ENCODE measurements at places on chromosomes 5 and 9.

DNA sequence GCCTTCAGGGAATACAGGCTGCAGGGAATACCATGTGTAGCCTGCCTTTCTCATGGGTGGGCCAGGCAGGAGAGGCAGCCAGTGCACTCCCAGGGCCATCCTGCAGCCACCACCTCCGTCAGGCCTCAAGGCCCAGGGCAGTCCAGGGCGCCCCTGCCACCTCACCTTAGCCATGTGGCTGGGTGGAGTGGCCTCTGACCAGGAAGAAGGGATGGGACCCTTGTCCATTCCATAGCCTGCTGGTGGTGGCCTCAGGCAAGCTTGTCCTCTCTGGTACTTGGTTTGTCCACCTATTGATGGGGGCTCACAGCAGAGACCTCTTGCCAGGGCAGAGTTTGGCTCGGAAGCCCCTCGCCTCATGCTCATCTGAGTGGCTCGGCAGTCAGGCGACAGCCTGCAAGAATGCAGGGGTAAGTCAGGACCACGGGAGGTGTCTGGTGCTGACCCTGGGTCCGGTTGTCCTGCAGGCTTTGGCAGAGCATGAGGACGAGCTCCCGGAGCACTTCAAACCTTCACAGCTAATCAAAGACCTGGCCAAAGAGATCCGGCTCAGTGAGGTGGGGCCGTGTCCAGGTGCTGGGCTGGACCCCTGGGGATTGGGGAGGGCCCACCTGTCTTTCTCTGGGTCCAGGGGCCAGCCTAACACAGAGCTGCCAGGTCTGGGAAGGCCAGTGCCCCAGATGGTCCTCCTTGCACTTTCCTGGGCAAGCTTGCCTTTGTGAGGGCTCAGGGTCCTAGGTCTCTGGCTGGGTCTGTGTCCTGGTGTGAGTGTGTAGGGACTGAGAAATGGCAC, 82.9 kb downstream of the PHF2 start:
- DNase-seq, result no peak

- DNase-seq, result no peak
Observed at GRCh38 chr5:54942064-54942778, 43.2 kb downstream of the ESM1 start.

DNA sequence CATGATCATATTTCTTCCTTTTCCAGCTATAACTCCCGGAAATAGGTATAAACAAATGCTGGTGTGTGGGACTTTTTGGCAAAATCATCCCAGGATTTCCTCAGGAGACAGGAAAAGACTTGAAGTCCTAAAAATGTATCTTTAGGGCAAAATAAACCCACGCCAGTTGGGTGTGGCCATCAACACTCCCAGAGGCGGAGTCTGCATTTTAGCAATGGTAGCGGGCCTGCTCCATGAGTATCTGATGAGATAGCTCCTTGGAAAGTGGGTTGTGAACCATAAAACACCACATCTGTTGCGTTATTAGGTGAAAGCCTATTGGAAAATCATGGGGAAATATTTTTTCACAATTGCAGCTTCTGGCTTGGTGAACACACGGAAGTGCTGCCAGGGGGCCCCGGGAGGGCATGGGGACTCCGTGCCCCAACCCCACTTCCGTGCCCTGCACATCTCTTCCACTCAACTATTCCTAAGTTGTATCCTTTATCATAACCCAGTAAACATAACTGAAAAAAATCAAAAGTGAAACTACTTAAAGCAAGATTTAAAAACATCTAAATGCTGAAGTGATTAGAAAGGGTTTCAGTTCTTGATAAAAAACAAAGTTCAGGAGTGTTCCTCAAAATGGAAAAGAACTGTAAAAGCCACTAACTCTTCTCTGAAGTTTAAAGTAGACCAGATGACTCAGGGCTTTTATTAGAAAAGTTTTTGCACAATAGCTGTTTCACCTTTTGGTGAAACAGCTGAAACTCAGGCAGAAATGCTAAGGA, 111.2 kb downstream of the LRRC70 start:
- DNase-seq, result no peak

- no peak for DNase-seq
Observed at GRCh38 chr5:141508440-141508797, 19.5 kb downstream of the PCDHGC5 start.

- no peak for DNase-seq
Observed at GRCh38 chr5:164555809-164556208, 1050.4 kb downstream of the MAT2B start.

DNA sequence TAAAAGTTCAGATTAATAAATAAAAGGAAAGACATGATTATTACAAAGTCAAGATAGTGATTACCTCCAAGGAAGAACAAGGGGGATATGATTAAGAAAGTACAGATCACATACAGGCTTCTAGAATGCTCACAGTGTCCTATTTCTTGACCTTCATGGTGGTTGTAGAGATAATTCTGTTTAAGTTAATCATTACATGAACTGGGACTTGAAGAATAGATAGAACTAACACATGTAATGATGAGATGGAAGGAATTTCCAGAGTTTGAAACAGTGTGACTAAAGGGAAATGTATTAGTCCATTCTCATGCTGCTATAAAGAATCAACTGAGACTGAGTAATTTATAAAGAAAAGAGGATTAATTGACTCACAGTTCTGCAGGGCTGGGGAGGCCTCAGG, 72.7 kb downstream of the LURAP1L start:
- DNase-seq, result no peak

GRCh38 chr5:81058121-81058520, 98.0 kb downstream of the RASGRF2 start:
- no peak for DNase-seq

GRCh38 chr5:66551945-66552344, 44.2 kb upstream of the MAST4 start:
- DNase-seq, result no peak

DNA sequence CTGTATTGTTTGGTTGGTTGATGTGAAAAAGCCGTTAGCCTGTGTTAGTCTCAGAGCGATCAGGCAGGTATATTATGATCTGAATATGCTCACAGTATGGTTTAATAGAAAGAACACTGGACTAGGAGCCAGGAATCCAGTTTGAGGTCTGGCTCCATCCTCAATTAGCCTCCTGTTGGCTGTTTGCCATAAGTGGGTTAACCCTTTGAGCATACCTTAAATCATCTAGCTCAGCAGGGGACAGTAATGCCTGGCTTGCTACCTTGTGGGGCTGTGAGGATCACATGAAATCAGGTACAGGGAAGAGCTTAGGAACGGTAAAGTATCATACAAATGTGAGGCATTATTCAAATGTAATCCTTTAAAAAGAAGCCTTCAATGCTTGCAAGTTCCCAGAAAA, 104.7 kb downstream of the CMYA5 start:
- DNase-seq, result peak; percentile 45

DNA sequence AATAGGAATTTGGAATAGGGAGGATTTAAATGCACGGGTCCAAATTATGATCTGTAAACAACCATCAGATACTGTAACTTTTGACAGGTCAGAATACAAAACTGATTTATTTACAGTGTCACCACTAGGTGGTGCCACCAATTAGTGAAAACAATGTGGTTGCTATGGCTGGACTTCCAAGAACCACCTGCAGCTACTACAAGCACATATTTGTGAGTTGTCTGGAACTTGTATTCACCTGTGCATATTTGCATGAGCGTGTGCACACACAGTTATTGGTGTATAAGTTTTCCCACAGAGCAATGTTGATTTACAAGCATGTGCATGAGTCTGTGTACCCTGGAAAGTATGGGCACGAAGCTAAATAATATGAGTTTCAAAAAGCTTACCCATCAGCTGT, 3.0 kb upstream of the HRCT1 start:
- DNase-seq, result peak; percentile 50

GRCh38 chr5:139658928-139659667, 10.9 kb downstream of the CXXC5 start:
- peak; percentile 17 for DNase-seq

DNA sequence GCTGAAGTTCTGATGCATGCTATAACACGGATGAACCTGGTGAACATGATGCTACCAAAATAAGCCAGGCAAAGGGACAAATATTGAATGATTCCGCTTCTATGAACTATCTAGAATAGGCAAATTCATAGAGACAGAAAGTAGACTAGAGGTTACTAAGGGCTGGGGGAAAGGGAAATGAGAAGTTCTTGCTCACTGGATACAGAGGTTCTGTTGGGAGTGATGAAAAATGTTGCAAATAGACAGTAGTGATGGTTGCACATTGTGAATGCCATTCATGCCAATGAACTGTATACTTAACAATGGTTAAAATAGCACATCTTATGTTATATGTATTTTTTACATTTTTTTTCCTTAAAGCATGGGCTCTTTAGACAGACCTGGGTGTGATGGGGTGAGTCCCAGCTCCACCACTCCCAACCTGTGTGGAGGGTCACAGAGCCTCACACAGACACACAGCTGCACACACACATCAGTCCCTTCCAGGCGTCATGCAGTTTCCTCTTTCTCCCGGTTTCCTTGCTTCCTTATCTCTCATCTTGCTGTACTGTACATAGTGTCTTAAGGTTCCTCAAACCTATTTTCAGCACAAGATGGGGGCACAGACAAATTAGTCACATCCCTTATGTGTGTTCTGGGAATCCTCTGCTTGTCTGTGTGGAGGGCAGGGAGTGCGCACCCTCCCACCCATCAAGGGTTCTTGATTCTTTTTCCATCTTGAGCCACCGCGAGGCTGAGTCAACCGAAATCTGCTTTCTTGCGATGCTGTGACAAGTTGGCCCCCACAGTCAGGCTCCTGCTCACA, 192.9 kb downstream of the CRB2 start:
- no peak for DNase-seq

GRCh38 chr9:134404376-134405358, 78.4 kb downstream of the RXRA start:
- no peak for DNase-seq

DNA sequence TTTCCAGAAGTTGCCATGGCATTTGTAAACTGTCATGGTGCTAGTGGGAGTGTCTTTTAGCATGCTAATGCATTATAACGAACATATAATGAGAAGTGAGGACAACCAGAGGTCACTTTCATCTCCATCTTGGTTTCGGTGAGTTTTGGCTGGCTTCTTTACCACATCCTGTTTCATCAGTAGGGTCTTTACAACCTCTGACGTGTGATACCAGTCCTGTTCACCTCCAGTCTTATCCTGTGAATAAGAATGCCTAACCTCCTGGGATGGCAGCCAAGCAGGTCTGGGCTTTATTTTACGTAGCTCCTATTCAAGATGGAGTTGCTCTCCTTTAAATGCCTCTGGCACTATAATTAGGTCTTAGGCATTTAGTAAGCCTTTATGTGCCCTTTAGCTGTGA, 20.4 kb upstream of the RFK start:
- no peak for DNase-seq

DNA sequence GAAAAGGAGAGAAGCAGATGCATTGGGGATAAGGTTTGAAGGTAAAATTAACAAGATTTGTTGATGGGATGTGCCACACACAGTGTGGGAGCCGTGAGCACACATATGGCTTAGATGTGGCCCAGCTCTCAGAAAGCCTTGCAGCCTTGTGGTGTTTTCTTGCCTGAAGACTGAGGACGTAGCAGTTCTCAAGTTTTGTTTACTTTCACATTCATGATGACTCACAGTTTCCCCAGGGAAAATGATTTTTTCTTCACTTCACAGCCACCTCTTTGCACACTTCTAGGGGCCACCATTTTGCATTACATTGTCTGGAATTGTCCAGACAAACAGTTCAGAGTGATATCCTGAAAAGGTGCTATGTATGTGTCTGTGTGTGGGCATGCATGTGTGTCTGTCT, 126.2 kb downstream of the BASP1 start:
- DNase-seq, result no peak

DNA sequence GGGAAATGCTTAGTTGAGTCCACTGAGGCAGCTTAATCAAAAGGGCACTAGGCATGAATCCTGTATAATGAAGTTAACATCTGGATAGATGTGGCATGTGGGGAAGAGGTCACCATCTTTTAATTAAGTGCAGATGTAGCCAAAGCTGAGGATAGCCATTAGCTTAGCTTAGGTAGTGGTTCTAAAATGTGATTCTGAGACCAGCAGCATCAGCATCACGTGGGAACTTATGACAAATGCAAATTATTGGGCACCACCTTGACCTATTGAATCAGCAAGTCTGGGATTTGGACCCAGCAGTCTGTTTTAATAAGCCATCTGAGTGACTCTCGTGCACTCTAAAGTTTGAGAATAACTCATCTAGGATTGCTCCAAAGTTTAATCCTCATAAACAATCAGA, 63.8 kb downstream of the SNCAIP start:
- DNase-seq, result no peak

- DNase-seq, result no peak
Observed at GRCh38 chr9:100761276-100761802, 183.5 kb downstream of the CAVIN4 start.

- DNase-seq, result no peak
Observed at GRCh38 chr5:37029436-37029835, 152.9 kb downstream of the NIPBL start.

DNA sequence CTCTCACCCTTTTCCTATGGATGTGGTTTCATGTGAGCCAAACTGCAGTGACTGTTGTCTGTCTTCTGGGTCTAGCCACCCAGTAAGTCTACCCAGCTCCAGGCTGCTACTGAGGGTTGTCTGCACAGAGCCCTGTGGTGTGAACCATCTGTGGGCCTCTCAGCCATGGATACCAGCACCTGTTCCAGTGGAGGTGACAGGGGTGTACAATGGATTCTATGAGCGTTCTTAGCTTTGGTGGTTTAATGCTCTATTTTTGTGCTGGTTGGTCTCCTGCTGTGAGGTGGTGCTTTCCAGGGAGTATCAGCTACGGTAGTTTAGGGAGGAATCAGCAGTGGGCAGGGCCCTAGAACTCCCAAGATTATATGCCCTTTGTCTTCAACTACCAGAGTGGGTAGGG, 186.7 kb downstream of the NR2F1-AS1 start:
- no peak for DNase-seq

DNA sequence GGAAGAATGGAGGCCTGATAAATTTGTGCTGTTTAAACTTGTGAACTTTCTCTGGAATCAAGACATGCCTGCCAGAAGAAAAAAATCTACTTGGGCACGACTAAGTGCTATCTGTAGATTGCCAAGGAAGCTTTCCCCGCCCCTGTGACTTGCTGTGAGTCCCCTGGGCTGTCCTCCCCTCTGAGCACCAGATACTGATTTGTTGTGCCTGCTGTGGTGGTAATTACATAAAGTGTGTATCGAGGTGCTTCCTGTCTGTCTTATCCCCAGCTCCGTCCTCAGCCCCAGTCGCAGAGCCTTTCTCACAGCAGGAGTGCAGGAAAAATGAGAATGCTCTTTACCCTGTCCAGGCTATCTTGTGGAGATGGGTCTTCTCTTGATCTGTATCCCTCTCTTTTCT, 53.9 kb downstream of the TRIO start:
- no peak for DNase-seq

GRCh38 chr5:134226441-134227192, 744 bp upstream of the PPP2CA start:
- DNase-seq, result no peak
